ENCODE measurements at places on chromosomes 7 and 10. TPM values are rescaled to one million over a fixed set of nuclear protein-coding genes. Genes with fewer than 3 reads are reported as not detected.

- peak; percentile 17 for DNase-seq
These were observed 162.7 kb downstream of the AKR1D1 start for GRCh38 chr7:138238734-138239659.

GRCh38 chr7:128322040-128322643 lies 21.6 kb downstream of the RBM28 start:
- DNase-seq, result no peak

- no peak for DNase-seq
These were observed 13.7 kb downstream of the PHTF2 start for GRCh38 chr7:77812290-77812685.

DNA sequence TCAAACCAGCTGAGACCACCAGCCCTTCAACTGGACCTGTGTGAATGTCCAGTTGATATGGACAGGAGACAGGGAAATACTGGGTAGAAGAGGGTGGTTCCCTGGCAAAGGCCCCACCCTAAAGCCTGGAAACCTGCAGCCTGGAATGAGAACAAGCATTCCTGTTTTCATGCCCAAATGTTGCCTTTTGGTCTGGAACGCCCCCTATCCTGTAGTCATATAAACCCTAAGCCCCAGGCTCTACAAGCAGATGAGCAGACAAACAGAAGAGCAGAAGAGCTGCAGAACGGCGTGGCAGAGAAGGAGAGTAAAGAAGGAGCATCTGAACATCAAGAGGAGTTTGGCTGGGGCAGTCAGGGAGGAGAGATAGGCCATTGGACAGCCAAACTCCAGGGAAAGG lies 38.4 kb downstream of the SYPL1 start:
- no peak for DNase-seq

- DNase-seq, result no peak
These were observed 80.0 kb upstream of the UNC5B start for GRCh38 chr10:71132321-71132810.

DNA sequence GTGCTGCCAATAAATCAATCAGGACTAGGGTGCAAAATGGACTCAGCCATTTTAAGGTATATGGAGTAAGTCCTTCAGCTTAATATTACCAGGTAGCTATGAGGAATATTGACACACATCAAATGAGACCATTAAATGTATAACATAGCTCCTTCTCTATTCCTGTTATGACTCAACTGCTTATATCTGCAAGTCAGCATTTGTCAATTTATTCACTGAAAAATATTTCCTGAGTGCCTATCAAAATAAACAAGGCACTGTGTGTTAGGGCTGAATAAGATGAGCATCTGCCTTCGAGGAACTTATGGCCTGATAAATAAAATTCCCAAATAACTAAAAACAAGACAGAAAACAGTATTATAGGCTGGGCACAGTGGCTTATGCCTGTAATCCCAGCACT lies 113.8 kb downstream of the CDK6 start:
- no peak for DNase-seq

The ASB13 gene
- 0.59 TPM for total RNA-seq

The FGF8 gene
- total RNA-seq, result not detected

The CYP2C19 gene
- total RNA-seq, result not detected
